ENCODE measurements at places on chromosomes 12 and 14.
A peak's percentile ranks its signal among the peaks of the same experiment; 100 is the strongest.

DNA sequence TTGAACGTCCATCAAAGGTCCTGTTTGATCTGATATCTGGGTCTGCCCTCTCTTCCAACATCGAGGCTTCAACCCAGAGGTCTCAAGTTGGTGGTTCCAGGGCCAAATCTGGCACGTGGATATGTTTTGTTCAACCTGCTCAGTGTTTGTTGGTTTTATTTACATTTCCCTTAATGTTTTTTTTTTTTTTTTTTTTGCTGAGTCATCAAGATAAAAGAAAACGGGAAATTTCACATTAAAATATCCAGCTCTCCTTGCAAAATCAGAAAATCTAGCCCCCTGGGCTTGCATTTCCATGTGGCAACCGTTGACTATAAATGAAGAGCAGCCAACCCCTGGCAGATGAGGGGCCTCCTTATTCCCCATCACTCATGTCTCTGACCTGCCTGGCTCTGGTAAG is 765.6 kb upstream of the TBX3 start:
- no peak for DNase-seq

GRCh38 chr14:34214961-34215360 is 247.1 kb downstream of the SPTSSA start:
- DNase-seq, result no peak

GRCh38 chr14:64620910-64621309 is 71.1 kb downstream of the PPP1R36 start:
- no peak for DNase-seq

DNA sequence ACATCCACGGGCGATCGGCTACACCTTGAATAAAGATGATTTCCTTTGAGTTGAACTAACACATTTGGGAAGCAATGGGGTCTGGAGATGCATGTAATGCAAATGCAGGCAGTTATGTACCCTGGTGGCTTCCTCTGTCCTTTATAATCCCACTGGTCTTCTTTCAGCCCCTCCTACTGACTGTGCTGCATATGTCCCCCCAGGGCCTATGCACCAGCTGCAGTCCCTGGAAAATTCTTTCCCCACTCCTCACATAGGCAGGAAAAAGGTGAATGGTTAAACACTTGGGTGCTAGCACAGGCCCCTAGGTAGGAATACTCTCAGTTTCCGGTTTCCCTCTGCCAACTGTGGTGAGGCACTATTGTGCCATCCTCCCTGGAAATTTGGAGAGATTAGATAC is 294.8 kb upstream of the SOX5 start:
- DNase-seq, result no peak

DNA sequence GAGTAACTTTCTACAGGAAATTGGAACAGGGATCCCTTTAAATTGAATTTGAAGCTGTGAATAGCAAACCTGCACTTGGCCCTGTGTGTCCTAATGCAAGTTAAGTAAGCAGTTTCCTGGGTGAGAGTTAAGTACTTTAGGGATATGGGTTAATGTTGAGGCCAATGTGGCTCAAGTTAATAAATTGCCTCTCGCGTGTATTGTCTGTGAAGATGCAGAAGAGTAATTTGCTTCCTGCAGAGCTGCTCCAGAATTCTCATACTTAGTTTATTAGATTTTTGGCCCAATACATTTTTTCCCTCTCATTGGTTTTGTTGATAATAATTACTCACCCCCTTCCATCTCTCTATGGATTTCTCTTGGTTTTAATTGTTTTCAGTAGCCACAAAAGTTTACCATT is 86.5 kb downstream of the SLC25A47 start:
- no peak for DNase-seq

DNA sequence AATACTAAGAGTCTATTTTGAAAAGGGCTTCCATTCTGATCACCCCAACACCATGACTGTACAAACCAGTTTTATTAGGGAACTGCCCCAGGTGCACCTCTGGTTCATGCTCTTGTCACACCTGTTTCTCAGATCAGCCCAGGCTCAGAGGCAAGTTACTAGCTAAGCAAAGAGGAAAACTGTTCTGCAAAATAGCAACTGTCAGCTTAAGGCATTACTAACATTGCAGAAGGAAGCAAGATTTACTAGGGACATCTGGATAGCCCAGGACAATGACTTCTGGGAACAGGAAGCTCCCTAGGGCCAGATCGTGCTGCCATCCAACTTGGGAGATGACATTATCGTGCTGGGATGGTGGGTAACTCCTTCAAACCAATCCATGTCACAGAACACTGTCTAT is 30.1 kb downstream of the ANAPC7 start:
- no peak for DNase-seq

GRCh38 chr14:103115845-103116572 is 7.3 kb upstream of the TNFAIP2 start:
- DNase-seq, result no peak

DNA sequence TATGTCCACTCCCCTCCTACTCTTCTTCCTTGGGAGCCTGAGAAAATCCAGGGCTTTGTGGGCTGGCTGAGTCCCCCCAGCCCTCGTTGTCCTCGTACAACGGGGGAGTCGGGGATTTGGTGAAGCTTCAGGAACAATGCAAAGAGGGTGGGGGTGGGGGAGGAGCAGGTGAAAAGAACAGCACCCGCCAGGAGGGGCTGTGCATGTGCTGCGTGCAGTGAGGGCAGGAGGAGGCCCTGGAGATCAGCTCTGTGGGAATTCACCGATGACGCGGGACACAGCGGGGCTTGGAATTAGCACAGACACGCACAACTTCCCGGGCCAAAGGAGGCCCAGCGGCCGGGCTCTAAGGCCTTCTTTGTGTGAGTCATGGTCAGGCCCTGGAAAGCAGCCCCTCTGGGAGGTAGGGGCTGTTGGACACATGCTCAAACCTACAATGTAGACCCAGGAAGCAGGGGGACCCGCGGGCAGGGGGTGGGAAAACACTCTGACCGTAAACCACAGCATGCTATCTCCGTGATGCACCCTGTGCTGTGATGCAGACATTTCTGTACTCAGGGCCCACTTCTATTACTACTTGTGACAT is 32.8 kb downstream of the RBM19 start:
- no peak for DNase-seq

DNA sequence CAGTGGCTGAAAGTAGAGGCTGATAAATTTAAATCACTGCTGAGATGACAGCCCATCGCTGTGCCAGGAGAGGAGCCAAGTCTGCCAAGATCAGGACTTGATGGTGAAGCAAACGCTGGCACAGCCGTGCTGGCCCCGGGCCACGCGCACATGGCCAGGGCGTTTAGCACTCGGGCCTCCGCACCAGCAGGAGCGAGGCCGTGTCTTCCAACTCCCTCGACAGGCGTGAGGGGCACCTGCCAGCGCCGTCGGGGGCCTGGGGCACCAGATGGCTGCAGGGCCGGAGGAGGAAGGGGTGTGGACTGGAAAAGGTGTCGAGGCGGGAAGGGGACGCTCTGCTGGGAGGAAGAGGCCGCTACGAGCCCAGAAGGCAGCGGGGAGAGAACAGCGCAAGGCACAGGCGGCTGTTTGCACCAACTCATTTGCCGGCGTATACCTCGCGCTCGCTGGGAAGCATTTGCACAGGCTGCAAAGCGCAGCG is 29.5 kb downstream of the RIMBP2 start:
- DNase-seq, result no peak

- no peak for DNase-seq
Measured at GRCh38 chr12:47964106-47964728, 821 bp downstream of the TMEM106C start.

DNA sequence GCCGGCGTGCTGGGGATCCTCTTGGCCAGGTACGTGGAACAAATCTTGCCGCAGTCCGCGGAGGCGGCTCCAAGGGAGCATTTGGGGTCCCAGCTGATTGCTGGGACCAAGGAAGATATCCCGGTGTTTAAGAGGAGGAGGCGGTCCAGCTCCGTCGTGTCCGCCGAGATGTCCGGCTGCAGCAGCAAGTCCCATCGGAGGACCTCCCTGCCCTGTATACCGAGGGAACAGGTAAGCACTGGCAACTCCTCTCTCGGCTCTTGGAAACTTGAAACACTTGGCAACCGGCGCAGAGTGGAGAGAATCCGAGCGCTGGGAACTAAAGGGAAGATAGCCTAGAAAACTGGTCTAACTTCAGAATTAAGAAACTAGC is 1.7 kb downstream of the PDE3A start:
- DNase-seq, result no peak

DNA sequence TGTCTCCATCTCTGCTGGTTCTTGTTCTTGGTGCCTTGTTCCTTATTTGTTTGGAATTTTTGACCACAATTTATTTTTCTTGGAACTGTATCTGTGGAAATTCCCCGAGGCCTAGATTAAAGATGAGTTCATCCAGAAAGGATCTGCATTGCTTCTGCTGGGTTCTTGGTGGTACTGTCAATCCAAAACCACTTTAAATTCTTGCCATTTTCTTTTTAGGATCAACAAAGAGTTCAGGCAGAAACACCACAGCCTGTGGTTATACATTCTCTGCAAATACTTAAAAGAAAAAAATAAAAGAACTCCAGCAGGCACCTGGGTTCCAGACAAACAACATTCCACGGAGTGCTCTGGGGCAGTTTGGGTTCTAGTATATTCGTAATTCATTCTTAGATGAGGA is 6.0 kb upstream of the VAMP1 start:
- DNase-seq, result no peak

DNA sequence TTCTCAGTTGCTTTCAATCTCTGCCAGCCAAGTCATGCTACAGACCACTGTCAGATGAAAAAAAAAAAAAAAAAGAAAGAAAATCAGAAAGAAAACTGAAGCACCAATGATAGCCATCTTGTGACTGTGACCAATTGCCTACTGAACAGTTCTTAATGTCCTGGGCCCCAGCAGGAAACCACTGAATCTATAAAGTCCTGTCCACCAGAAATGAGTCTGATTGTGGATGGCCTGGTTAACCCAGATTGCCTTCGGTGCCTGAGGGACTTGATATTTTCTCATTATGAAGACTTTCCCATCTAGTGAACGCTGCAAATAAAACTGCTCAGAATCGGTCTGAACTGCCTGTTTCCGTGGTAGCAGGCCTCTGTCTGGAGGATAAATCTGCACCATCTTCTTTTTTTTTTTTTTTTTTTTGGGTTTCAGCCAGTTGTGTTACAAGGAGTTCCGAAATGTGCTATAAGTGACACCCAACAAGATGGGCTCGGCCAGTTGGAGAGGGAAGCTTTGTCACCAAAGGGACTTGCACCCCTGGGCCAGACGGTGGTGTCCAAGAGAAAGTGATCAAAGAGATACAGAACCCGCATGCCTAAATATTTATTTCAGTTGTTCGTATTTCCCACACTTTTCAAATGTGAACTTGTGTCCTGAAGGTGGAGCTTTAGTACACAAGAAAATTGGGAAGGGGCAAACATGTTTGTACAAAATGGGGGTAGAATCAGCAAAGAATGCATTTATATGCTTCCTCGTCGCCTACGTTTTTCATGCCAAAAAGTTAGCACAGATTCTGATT is 3.0 kb upstream of the PLXNC1 start:
- DNase-seq, result no peak

- DNase-seq, result no peak
Measured at GRCh38 chr14:61586544-61587055, 108.7 kb upstream of the HIF1A start.

- DNase-seq, result no peak
Measured at GRCh38 chr14:72401101-72401625, 468.9 kb downstream of the RGS6 start.

DNA sequence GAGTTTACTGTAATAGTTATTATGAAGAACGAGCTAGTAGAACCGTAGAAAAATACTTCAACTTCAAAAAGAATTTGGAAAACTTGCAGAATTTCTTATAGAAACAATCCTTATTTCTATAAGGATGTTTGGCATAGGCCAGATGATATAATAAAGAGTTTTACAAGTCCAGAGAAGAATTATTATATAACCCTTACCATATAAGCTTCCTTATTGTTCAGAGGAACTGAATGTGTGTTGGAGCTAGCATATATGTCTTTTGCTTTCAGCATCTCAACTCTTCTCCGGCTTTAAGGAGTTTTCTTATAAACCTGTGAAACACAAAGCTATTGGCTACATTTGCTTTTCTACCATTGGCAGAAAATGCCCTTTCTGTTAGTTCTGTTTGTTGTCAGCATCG is 178.0 kb upstream of the E2F7 start:
- no peak for DNase-seq

- no peak for DNase-seq
Measured at GRCh38 chr12:15534322-15534721, 212.0 kb downstream of the PTPRO start.

- no peak for DNase-seq
Measured at GRCh38 chr12:130879212-130879686, 7.4 kb downstream of the RAN start.

DNA sequence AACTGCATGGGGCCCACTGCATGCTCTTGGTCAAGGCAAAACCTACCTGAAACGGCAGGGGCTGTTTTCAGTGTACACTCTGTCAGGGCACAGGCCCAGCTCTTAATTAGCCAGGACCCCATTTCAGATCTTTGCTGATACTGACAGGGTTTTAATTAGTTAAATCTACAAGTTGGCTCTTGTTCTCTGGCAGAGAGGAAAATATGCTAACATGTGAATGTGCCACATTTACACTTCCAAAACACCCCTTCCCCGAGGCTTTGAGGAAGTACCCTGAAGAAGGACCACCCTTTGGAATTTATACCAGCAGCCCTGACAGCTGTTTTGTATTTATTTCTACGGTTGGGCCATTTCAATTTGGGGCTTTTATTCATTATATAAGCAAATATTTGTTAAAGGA is 66.3 kb downstream of the OTX2 start:
- DNase-seq, result no peak

- DNase-seq, result peak; percentile 42
Measured at GRCh38 chr12:54017878-54018467, 9.2 kb downstream of the HOXC8 start.

- DNase-seq, result no peak
Measured at GRCh38 chr12:26287671-26288381, 92.5 kb downstream of the SSPN start.
